Iris pigment epithelial cell (primary cell): ENCODE measurements at places on chromosomes 12 and 14.

GRCh38 chr12:16437281-16437816 lies 89.9 kb downstream of the MGST1 start:
- DNase-seq = no peak

GRCh38 chr12:130988261-130988660 lies 34.6 kb downstream of the ADGRD1 start:
- no peak for DNase-seq

- DNase-seq = peak; percentile 9
Measured at GRCh38 chr14:56633544-56633943, 53.9 kb downstream of the TMEM260 start.

- no peak for DNase-seq
Measured at GRCh38 chr14:74314576-74314975, 11.8 kb upstream of the ABCD4 start.

DNA sequence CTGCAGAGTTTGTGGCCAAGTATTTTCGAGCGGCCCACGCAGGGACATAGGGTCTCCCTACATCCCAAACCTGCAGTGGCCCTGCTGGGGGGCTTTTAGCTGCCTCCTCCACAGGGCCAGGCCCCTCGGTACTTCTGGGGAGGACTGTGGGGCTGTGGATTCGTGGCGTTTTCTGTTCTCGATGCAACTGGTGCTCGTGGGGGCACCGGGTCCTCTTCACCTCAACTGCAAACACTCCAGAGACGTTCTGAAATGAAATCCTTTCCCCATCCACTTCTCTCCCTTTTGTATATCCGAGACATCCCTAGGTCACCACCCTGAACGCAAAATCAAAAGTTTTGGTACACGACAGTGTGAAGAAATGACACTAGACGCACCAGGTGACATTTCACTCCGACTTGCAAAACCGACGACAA lies 2.3 kb downstream of the RFX4 start:
- no peak for DNase-seq

- no peak for DNase-seq
Measured at GRCh38 chr12:48025281-48025680, 21.0 kb upstream of the COL2A1 start.

DNA sequence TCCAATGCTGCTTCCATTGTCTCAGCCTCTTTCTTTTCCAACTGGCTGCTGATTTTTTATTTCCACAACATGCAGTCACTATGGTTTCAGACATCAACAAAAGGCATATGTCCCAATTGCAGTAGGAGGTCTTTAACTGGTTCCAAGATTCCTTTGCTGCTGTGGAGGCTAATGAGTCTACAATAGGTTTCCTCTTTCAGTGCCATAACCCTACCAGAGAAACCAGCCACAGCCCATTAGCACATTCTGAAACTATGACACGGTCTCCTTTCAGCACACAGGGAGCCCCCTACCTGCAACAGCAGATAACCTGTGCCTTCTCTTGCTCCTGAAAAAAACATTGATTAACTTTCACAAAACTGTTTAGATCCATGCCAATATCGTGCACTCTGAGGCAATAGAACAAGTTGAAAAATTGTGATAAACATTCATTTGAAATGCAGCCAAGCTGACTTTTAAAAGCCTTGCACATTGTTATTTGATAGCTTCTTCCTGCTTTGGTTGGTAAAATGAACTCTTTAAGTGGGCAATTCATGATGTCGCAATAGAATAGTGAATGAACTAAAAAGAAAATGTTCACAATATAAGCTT lies 32.4 kb downstream of the PLEKHG7 start:
- peak; percentile 96 for DNase-seq
